NCI-H1092 treated with DMSO at 0.1 percent for 48 hours (cell line): ENCODE measurements at places on chromosomes 5 and 9.

DNA sequence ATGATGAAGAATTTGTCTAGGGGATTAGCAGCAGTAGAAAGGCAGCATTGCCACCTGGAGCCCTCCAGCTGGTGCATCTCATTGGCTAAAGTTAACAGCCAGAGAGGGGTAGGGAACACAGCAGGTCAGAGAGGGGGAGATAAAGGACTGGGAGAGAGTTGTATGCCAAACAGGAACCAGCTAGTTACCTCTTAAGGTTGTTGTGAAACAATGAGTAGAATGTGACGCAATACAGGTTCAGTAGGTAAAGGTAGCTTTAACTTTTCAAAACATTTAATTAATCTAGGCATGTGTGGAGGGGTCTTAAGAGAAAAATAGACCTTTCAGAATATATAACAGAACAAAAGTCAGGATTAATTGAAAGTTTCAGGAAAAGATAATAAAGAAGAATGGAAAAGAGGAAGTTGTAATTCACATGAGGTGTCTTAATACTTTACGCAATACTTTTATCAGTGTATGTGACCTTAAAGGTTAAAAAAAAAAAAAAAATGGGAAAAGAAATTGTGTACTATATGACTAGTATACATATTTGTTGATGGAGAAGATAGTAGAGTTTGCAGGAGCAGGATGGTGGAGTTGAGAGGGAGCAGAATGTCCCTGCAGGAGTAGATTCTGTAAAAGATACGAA is 14.3 kb downstream of the FBXO38 start:
- DNase-seq = no peak

DNA sequence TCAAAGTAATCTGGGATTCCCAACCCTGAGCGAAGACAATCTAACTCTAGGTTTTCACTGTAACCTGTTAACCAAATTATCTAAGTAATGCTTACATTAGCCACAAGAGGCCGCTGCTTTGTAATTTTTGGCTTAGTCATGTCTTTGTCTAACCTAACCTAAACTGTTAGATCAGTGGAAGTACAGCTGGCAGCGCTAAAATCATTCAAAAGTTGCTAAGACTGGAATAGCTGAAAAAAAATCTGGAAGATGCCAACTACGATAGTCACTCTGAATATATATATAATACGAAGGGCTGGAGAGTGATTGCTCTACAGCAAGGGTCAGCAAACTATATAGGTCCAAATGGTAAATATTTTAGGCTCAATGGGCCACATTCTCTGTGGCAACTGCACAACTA is 60.2 kb downstream of the FBXO38 start:
- peak; percentile 54 for DNase-seq

- no peak for DNase-seq
Observed at GRCh38 chr5:134420343-134420742, 8.7 kb upstream of the CDKN2AIPNL start.

- DNase-seq = no peak
Observed at GRCh38 chr5:141708016-141708415, 26.0 kb upstream of the ARAP3 start.

GRCh38 chr9:136564379-136564988 is 18.6 kb upstream of the NOTCH1 start:
- no peak for DNase-seq

- no peak for DNase-seq
Observed at GRCh38 chr5:75337366-75338021, 474 bp downstream of the HMGCR start.

DNA sequence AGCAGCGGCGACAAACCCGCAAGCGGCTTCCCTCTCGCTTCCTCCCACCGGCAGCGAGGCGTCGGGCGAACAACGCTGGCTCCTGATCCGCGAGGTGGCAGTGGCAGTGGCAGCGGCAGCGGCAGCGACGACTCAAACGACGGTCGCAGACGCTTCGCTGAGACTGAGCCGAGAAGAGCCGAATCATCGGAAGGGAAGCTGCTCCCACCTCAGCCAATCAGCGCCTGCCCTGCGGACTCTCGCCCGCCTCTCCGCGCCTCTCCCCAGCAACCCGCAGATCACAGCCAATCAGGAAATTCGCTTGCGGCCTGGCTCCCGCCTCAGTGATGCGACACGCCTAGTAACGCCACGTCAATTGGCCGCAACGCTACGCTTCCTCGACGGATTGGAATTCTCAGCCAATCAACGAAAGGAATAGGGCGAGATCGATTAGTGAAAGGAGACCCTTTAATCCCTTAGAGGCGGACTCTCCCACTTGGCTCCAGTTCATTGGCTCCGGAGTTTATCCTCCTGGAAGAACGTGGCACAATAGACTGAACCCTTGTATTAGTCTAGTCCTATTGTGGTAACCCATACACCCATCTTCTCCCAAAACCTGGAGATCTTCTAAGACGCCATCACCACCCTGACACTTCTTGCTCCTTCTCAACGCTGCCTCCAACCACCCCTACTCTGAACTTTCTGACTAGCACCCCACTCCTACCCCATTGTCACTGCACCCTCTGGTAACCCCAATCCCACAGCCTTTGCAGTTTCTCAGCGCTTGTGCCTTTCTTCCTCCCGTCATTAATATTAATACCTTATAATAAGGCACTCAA is at the start of gene VCP:
Gene VCP, minus strand, starts transcription at position 165 of the 818 bp plus-strand sequence. CDS start 272 bp downstream, outside the sequence.
- peak; percentile 100 for DNase-seq

DNA sequence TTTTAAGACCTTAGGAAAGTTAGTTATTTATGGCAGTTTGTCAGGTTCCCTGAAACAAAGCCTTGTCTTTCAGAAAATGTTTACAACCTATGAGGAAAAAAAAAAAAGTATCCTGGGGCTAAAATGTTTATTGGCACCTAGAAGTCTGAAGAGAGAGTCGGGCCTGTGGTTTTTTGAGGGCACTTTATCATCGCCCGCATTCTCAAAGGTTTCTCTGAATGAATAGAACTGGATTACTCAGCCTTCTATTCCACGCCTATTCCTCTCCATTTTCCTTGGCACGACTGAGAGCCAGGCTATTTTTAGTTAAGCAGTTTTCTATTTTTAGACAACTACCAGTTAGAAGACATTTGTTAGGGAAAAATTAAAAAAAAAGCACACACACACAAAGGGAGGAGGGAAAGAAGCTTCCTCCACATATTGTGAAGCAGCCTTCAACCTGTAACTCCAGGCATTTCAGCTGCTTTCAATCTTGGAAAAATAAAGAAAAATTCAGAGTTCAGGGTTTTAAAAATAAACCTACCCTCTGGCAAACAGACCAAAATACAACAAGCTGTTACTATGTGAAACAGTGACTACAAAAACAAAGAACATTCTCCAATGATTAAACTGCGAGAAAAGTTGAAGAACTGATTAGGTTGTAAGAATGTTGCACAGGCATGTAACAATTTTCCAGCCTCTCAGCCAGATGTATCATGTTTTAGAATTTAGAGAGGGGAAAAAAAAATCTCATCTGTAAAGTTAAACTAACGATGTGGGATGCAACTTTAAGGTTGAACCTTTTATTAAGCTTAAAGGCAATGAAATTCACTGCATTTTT is 97.0 kb downstream of the MEF2C start:
- no peak for DNase-seq

DNA sequence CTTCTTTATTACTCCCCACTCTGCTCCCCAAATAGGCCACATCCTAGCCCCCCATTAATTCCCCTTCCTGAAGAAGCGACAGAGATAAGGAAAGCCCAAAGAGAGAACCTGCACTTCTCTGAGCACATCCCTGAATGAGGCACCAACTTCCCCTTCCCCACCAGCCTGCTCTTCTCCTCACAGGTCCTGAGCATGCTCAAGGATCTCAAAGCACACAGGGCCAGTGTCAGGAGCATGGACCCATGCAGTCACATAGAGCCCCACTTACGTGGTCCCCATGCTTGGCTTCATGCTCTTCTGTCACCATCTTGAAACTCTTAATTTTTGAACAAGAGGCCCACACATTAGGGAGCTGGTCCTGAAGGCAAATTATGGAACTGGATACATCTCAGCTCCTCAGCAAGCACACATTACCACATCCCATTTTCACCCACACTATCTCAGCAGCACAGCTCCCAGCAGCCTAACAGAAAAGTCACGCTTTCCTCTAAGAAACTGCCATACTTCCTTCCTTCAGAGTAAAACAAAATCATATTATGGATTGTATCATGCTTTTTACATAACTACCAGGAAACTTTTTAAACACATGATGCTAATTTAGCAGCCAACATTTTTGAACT is 99.8 kb downstream of the NFIB start:
- no peak for DNase-seq

GRCh38 chr5:31350395-31350794 is 156.9 kb downstream of the CDH6 start:
- no peak for DNase-seq

- DNase-seq = no peak
Observed at GRCh38 chr5:96913233-96913632, 22.6 kb upstream of the LNPEP start.

GRCh38 chr9:21135736-21136135 is 5.9 kb downstream of the IFNW1 start:
- no peak for DNase-seq

GRCh38 chr5:62886603-62887315 is 308.1 kb downstream of the LRRC70 start:
- no peak for DNase-seq

GRCh38 chr9:110842169-110842568 is 173.6 kb downstream of the MUSK start:
- DNase-seq = no peak

DNA sequence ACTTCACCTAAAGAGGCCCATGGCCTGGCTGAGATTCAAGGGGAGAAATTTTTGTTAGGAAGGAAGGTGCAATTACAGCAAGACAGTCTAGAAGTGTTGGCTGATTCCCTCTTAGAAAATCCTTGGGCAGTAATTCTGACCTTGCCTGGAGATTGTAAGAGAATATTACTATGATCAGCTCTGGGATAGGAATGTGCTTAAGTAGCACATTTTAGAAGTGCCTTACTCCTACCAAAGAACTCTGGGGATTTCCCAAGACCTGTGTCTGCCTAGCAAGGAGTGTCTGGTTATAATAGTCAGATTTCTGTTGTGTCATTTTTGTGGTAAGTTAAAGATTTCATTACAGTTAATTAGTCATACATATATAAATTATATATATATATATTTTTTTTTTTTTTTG is 52.3 kb downstream of the NLN start:
- DNase-seq = no peak

- DNase-seq = no peak
Observed at GRCh38 chr9:101162231-101162630, 133.7 kb downstream of the PLPPR1 start.

DNA sequence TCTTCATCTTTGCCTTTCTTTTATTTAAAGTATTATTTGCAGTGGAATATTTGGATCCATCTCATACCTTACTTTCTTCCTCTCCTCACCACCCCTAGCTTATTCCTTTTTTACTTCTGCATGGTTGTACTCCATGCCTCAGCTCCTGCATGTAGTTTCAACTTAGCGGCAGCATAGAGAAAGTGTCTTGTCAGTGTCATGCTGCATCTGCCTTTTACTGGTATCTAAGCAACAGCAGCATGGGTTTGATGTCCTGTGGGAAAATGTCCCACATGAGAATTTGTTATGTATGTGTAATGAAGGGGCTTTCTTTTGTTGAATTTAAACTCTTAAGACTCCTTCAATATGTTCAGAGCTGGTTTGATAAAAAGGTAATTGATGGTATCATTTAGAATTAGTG is 20.6 kb downstream of the TCERG1 start:
- no peak for DNase-seq

DNA sequence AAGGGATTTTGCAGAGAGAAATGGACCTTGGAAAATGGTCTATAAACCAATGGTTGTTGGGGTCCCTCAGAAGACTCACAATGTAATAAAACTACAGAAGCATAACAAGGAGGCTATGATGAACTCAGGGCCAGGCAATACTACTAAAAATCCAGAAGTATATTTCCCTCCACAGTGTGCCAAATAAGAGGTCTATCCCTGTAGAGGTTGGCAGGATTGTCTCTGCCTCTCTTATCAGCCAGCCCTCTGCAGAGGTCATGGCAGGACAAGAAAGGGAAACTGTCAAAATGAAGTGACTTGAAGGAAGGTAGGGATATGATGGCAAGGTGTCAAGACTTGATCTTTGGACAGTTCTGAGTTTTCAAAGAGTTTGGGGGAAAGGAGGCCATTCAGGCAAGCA is 115.7 kb upstream of the NR5A1 start:
- DNase-seq = no peak

DNA sequence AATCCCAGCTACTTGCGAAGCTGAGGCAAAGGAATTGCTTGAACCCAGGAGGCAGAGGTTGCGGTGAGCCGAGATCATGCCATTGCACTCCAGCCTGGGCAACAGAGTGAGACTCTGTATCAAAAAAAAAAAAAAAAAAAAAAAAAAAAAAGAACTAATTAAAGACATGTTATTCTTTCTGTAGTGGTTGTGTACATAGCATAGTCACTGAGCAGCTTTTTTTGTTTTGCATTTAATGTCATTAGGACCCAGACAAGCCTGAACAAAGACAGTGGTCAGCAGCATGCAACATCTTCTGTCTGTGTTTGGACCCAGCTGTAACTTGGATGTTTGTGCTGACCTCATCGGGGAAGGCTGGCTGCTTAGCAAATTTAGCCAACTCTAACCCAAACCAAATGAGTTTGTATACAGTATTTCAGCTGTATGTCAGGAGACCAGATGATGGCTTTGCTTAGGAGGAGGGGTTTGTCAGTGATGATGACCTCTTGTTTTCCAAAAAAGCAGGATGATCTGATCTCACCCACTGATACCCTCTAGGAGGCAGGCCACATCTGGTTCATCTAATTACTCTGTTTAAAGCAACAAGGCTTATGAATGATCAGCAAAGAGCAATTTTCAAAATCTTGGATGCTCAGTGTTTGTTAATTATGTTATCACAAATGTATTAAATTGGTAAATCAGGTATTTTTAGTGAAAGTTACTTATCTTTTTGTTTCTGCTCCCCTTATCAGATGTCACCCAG is 39.5 kb downstream of the SNCAIP start:
- DNase-seq = no peak

- DNase-seq = no peak
Observed at GRCh38 chr5:172413601-172414171, 40.6 kb downstream of the SH3PXD2B start.

DNA sequence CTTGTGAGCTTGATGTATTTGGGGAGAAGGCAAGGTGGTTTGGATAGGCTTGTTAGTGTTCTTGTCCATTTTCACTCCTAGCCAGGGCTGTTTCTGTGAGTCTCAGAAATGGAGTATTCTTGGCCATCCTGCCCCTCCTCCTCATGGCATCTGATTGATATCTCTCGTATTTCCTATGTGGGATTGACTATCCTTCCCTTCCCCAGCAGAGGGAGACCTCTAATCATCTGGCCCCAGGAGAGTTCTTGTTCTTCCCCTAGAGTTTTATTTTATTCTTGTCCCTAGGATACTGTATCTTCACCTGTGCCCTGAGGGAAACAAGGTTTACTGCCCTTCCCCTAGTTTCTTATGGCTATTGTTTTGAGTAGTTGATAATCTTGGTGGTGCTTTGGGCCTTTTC is 114.4 kb downstream of the VPS13A start:
- DNase-seq = no peak

DNA sequence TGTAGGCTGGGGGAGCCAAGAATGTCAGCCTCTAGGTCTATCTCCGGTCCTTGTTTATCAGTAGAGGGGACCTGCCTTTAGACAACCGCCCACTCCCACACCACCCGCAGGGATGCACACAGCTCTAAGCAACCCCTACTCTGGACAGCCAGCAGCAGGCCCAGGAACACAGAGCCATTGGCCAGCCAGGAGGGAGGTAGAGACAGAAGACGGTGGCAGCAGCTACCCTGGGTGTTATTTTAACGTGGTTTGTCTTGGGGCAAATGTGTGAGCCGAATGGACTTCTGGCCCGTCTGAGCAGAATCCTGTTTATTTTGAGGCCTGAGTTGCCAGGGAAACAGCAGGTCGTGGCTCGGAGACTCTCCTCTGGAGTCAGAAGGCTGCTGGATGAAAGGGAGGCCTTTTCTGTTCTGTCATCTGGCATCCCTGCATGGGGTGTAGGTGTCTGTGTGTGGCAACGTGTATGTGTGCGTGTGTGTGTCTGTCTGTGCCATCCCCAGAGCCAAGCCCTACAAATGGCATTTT is 382 bp upstream of the FGF1 start:
- DNase-seq = no peak
